Stimulated activated CD4-positive, alpha-beta T cell treated with anti-CD3 and anti-CD28 coated beads, Interleukin-1b, Interleukin-23, amount 100 ng/mL, for 48 hours (primary cell): ENCODE measurements at places on chromosomes 4 and X.

DNA sequence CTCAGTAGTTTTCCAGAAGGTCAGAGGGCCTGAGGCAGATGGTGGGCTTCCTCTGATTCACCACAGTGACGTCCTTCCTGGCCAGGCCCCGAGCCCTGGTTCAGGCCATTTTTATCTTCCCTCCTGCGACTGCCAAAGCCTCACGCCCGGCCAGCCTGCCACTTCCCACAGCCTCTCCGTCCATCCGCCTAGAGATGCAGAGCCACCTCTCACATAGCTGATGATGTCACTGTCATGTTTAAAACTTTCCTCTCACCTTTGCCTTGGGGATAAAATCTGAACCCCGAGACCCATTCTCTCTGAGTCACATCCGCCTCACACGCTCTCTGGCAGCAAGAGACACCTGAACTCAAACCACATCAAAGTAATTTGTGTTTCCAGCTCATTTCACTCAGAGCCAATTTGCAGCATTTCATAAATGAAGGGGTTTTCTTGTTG is 175.3 kb downstream of the QDPR start:
- peak; percentile 85 for DNase-seq

- DNase-seq, result no peak
These were observed 812.3 kb downstream of the PDHA2 start for GRCh38 chr4:96652158-96652557.

GRCh38 chr4:48222491-48222890 is 47.1 kb downstream of the TEC start:
- DNase-seq, result no peak

DNA sequence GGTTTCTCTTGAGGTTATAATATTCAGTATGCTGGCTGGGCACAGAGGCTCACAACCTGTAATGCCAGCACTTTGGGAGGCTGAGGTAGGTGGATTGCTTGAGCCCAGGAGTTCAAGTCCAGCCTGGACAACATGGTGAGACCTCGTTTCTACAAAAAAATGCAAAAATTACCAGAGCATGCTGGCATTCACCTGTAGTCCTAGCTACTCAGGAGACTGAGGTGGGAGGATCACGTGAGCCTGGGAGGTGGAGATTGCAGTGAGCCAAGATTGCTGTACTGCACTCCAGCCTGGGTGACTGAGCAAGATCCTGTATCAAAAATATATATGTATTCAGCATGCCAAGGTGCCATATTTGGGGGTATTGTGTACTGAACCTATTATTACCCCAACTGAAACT is 552.5 kb downstream of the ADGRL3 start:
- no peak for DNase-seq

DNA sequence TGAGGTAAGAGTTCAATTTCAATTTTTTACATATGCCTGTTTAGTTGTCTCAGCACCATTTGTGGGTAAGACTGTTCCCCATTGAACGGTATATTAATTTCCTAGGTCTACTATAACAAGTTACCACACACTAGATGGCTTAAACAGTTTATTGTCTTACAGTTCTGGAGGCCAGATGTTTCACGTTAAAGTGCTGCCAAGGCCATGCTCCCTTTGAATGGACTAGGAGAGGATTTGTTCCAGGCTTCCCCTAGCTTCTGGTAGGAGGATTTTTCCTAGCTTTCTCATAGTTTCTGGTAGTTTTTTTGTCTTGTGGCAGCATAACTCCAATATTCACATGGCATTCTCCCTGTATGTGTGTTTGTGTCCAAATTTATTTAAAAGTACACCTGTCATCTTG is 149.3 kb upstream of the CYSLTR1 start:
- no peak for DNase-seq

GRCh38 chr4:143287572-143287923 is 49.1 kb upstream of the GAB1 start:
- no peak for DNase-seq

- no peak for DNase-seq
These were observed 47.4 kb downstream of the HAUS3 start for GRCh38 chr4:2194496-2194895.

GRCh38 chrX:85243761-85244449 is at the start of the genes SATL1 and ZNF711:
SATL1 (minus strand) TSS chrX:85243779; CDS start chrX:85108968, 134,811 bp downstream.
ZNF711 (plus strand) TSS chrX:85243991; CDS start chrX:85247573, 3,582 bp downstream.
- DNase-seq, result peak; percentile 3

- DNase-seq, result no peak
These were observed at the start of gene HTR2C for GRCh38 chrX:114583646-114584374. HTR2C (plus strand) TSS chrX:114584086; CDS start chrX:114726937, 142,851 bp downstream.

DNA sequence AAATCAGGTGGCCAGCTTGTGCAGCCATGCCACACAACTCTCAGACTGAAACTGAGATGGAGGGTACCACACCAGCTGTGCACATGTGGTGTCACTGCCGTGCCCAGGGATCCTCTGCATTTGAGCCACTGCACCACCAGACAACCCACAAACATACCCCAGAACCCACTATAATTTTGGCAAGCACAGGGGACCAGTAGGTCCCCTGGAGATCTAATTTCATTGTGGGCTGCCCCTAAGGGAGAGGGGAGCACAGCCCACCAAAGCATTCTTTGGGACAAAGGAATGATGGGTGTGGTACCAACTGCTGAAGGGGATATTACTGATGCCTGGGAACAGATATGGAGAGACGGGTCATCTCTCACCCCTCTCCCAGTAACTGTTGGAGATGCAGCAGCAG is 140.9 kb downstream of the EFHC2 start:
- no peak for DNase-seq

DNA sequence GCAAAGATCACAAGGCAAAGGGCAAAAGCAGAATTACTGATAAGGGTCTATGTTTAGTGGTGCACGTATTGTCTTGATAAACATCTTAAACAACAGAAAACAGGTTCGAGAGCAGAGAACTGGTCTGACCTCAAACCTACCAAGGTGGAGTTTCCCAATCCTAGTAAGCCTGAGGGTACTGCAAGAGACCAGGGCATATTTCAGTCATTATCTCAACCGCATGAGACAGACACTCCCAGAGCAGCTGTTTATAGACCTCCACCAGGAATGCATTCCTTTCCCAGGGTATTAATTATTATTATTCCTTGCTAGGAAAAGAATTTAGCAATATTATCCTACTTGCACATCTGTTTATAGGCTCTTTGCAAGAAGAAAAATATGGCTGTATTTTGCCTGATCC is 51.5 kb downstream of the NPNT start:
- DNase-seq, result no peak

GRCh38 chr4:244471-244870 is 60.8 kb downstream of the ZNF732 start:
- peak; percentile 41 for DNase-seq

GRCh38 chrX:15973946-15974345 is 119.3 kb upstream of the AP1S2 start:
- DNase-seq, result no peak
